CD4-positive, CD25-positive, alpha-beta regulatory T cell (primary cell): ENCODE measurements at places on chromosomes 2 and 18.

GRCh38 chr2:68487773-68488355 lies 20.5 kb downstream of the APLF start:
- peak overlapping the region; percentile 43 for H3K4me3 ChIP-seq
- H3K36me3 ChIP-seq = no peaks in the 10 kb centered on the region
- DNase-seq = peak; percentile 52
- no peak overlapping the region for H3K27ac ChIP-seq
- no peaks in the 10 kb centered on the region for H3K27me3 ChIP-seq

DNA sequence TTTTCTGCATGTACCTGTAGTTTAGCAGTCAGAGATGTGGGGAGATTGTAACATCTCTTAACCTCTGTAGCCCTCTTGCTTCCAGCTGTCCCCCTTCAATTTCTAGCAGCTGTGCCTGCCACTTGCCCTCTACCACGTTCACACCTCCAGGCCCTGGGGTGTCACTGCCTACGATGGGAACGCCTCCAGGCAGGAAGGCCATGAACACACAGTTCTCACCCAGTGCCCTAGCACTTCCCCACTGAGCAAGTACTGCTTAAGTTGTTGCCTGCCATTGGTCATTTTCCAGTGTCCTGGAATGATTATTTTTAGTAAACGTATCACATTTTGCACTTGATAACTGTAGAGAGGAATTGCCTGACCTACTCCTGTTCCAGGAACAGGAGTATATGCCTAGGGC lies 77.1 kb upstream of the B3GNT7 start:
- H3K4me3 ChIP-seq = no peak overlapping the region
- H3K27me3 ChIP-seq = no peaks in the 10 kb centered on the region
- no peaks in the 10 kb centered on the region for H3K36me3 ChIP-seq
- H3K4me1 ChIP-seq = no peaks in the 10 kb centered on the region

DNA sequence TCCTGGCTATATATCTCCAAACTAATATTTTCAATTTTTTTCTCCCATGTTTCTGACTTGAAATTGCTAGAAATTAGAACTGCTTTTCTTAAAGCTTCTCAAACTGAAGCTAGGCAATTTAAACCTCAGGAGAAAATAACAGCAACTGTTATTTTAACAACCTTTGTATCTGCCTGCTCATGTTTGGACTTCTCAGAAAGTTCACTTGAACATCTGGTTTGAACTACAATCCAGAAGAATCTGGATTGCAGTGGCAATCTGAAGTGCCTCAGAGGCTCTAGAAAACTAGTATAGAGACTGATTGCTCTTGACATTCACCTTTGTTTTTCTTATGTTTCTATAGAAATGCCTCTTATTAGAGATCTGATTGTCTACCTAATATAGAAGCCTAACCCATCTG lies 64.1 kb downstream of the STAT4 start:
- no peaks in the 10 kb centered on the region for H3K27me3 ChIP-seq
- no peaks in the 10 kb centered on the region for H3K4me1 ChIP-seq
- peaks cover 12% of the 10 kb centered on the region for H3K36me3 ChIP-seq
- H3K4me3 ChIP-seq = no peak overlapping the region

- no peaks in the 10 kb centered on the region for H3K27me3 ChIP-seq
- H3K4me3 ChIP-seq = peak overlapping the region; percentile 80
- DNase-seq = peak; percentile 49
- peaks cover 3% of the 10 kb centered on the region for H3K36me3 ChIP-seq
- peak overlapping the region; percentile 34 for H3K27ac ChIP-seq
- peaks cover 26% of the 10 kb centered on the region for H3K4me1 ChIP-seq
Observed at GRCh38 chr18:62586151-62586774, 63.4 kb downstream of the ZCCHC2 start.

GRCh38 chr18:80149667-80150066 lies 40.6 kb downstream of the ADNP2 start:
- H3K4me1 ChIP-seq = peaks cover 9% of the 10 kb centered on the region
- peaks cover 9% of the 10 kb centered on the region for H3K27me3 ChIP-seq
- DNase-seq = no peak
- no peak overlapping the region for H3K4me3 ChIP-seq
- H3K27ac ChIP-seq = no peak overlapping the region
- H3K36me3 ChIP-seq = no peaks in the 10 kb centered on the region

- DNase-seq = no peak
- H3K27me3 ChIP-seq = no peaks in the 10 kb centered on the region
- no peak overlapping the region for H3K4me3 ChIP-seq
- peak overlapping the region; percentile 84 for H3K27ac ChIP-seq
- peaks cover 37% of the 10 kb centered on the region for H3K4me1 ChIP-seq
Observed at GRCh38 chr2:179050755-179051154, 818 bp upstream of the CCDC141 start.

GRCh38 chr2:217941886-217942728 lies 60.7 kb downstream of the TNS1 start:
- no peaks in the 10 kb centered on the region for H3K27me3 ChIP-seq
- H3K27ac ChIP-seq = no peak overlapping the region
- H3K4me3 ChIP-seq = no peak overlapping the region
- no peaks in the 10 kb centered on the region for H3K4me1 ChIP-seq
- H3K36me3 ChIP-seq = no peaks in the 10 kb centered on the region
- DNase-seq = no peak

- no peak for DNase-seq
- H3K27ac ChIP-seq = no peak overlapping the region
- H3K27me3 ChIP-seq = no peaks in the 10 kb centered on the region
- H3K36me3 ChIP-seq = no peaks in the 10 kb centered on the region
Observed at GRCh38 chr2:220891405-220891804, 680.7 kb downstream of the EPHA4 start.

DNA sequence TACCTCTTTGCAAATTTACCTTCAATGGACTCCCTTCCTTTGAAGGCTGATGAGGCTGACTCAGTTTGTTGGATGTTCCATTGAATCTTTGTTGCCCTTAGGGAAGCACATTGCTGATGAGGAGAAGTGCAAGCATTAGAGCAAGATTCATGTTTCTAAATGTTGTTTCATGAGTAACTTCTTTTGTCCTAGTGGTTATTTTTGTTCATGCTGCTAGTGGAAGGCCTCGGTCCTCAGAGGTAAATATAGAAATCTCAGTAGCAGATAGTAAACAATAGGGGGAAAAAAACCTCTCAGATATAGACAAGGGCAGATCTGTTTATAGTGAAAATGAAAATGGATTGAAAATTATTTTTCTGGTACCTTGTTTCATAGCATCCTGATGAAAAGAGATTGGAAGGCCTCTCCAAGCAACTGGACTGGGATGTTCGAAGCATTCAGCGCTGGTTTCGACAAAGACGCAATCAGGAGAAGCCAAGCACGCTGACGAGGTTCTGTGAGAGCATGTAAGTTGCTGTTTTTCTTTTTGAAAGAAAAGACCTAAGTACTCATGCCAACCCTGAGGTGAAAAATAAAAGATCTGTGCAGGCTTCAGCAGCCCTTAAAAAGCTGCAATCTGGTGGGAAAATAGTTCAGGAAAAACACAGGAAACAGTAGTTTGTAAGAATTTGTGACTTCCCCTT lies 104.9 kb downstream of the CERS6 start:
- no peak overlapping the region for H3K4me3 ChIP-seq
- DNase-seq = no peak
- H3K27ac ChIP-seq = no peak overlapping the region
- H3K27me3 ChIP-seq = no peaks in the 10 kb centered on the region

- peaks cover 9% of the 10 kb centered on the region for H3K4me1 ChIP-seq
- no peak overlapping the region for H3K27ac ChIP-seq
- no peaks in the 10 kb centered on the region for H3K36me3 ChIP-seq
- H3K27me3 ChIP-seq = no peaks in the 10 kb centered on the region
- no peak overlapping the region for H3K4me3 ChIP-seq
- no peak for DNase-seq
Observed at GRCh38 chr2:168430431-168430830, 25.6 kb upstream of the CERS6 start.

DNA sequence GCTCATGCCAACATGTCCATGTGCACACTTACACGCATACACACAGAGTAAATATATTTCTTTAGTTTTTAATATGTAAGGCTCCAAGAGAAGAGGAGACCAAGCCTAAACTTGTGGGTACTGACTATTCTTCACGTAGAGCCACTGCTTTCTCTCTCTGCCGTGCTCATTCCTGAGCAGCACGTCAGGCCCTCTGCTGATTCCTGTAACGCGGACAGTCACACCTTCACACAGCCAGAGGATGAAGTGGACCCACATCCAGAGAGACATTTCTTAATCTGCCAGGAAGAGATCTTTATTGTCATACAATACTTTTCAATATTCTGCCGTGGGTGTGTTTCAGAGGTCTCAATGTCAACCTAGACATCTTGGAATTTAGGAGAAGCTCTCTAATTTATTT lies 560.7 kb downstream of the STK39 start:
- no peak overlapping the region for H3K4me3 ChIP-seq
- H3K27ac ChIP-seq = no peak overlapping the region
- H3K4me1 ChIP-seq = no peaks in the 10 kb centered on the region

- peaks cover 13% of the 10 kb centered on the region for H3K27me3 ChIP-seq
- H3K4me3 ChIP-seq = no peak overlapping the region
- no peaks in the 10 kb centered on the region for H3K36me3 ChIP-seq
- DNase-seq = no peak
- H3K27ac ChIP-seq = no peak overlapping the region
Observed at GRCh38 chr18:74337155-74337911, 21.7 kb downstream of the C18orf63 start.

DNA sequence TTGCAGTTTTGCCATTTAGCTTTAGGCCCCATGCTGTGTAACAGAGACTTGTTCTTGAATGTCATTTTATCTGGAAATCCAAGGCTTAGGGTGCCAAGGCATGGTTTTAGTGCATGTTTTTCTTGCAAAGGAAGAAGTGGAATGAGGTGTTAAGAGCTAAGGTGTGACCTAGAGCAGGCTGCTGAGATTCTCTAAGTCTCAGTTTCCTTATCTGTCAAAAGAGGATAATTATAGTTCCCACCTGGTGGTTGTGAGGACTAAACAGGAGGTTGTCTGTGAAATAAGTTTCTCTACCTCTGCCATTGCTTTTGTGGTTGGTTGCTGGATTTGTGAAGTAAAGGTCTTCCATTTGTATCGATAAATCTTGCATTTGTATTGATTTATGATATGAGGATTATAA lies 82.0 kb downstream of the TANC1 start:
- no peak for DNase-seq
- no peaks in the 10 kb centered on the region for H3K4me1 ChIP-seq

- H3K36me3 ChIP-seq = no peaks in the 10 kb centered on the region
- H3K4me3 ChIP-seq = no peak overlapping the region
- H3K27ac ChIP-seq = no peak overlapping the region
- no peaks in the 10 kb centered on the region for H3K4me1 ChIP-seq
- H3K27me3 ChIP-seq = no peaks in the 10 kb centered on the region
Observed at GRCh38 chr18:80192653-80193385, 54.5 kb downstream of the PARD6G start.

DNA sequence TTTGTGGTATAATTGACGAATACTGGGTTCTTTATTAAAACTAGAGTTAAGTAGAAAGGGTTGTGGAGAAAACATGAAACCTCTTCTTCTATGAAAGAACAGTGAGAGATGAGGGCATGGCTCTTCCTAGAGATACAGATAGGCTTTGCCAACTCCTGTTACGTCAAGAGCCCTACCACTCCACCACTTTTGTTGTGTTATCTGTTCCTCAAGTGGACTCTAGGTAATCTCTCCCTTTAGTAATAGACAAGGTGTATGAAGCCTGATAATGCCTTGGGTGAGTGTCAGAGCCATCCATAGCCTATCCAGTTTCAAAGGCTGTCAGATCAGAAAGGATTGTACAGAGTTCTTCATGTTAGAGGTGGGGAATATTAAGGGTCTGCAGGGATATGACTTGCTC lies 176.4 kb downstream of the SETBP1 start:
- no peak overlapping the region for H3K4me3 ChIP-seq
- H3K36me3 ChIP-seq = no peaks in the 10 kb centered on the region
- DNase-seq = no peak
- H3K27me3 ChIP-seq = no peaks in the 10 kb centered on the region

DNA sequence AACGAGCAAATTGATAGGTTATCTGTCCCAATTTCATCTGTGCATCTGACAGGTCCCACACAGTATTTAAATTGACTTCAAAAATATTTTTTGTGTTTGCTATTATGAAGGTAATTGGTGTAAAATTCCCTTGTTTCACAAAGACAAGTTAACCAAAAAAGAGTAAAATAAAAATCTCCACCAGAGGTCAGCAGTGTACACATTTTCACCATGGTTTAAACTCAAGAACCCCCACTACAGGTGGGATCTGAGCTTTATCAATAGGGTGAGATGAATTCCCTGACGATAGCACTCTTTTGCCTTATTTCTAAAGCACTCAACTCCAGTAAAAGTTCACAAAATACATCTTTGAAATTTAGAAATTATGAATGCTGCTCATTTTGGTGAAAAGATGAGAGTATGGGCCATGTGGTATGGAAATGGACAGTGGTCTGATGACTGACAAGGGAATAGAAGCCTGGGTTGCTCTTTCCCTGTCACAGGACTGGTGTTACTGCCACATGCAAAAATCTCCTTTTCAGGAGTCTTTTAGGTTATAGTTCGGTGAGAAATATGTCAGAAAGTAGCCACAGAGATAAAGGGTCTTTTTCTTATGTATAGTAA lies 68.0 kb downstream of the SERPINB8 start:
- peak; percentile 32 for DNase-seq
- no peaks in the 10 kb centered on the region for H3K4me1 ChIP-seq
- H3K27ac ChIP-seq = no peak overlapping the region
- H3K36me3 ChIP-seq = no peaks in the 10 kb centered on the region
- H3K4me3 ChIP-seq = no peak overlapping the region
- H3K27me3 ChIP-seq = no peaks in the 10 kb centered on the region

DNA sequence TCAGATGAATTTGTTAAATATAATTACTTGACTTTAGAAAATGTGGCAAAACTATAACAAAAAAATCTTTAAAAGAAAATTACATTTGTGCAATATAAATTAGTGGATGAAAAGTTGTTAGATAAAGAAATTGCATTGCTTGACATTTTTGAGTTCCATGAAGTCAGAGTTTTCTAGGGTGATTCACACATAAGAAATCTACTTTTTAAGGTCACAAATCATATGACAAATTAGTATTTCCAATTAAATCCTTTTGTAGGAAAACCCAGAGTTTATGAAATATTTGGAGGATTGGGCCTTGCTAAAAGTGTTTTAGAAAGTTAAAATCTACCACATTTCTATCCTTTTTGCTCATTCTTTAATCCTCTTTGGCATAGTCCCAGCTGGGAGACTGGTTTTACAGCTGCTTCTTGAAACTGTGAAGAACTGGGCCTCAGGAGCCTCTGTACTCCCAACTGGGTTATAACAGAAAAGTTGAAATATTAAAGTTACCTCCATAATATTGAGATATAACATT lies 289.2 kb downstream of the LRRTM4 start:
- no peak for DNase-seq
- H3K27ac ChIP-seq = no peak overlapping the region
- H3K4me1 ChIP-seq = no peaks in the 10 kb centered on the region
- no peaks in the 10 kb centered on the region for H3K36me3 ChIP-seq
- H3K27me3 ChIP-seq = no peaks in the 10 kb centered on the region

- H3K4me3 ChIP-seq = no peak overlapping the region
- H3K27ac ChIP-seq = no peak overlapping the region
- no peaks in the 10 kb centered on the region for H3K36me3 ChIP-seq
- H3K4me1 ChIP-seq = no peaks in the 10 kb centered on the region
- no peaks in the 10 kb centered on the region for H3K27me3 ChIP-seq
- no peak for DNase-seq
Observed at GRCh38 chr2:6109831-6110230, 417.6 kb downstream of the SOX11 start.

GRCh38 chr2:12717191-12718014 lies 667 bp downstream of the TRIB2 start:
- no peaks in the 10 kb centered on the region for H3K27me3 ChIP-seq
- H3K36me3 ChIP-seq = no peaks in the 10 kb centered on the region
- peak overlapping the region; percentile 86 for H3K27ac ChIP-seq
- H3K4me1 ChIP-seq = peaks cover 36% of the 10 kb centered on the region
